ENCODE measurements at places on chromosomes 1 and 21.

DNA sequence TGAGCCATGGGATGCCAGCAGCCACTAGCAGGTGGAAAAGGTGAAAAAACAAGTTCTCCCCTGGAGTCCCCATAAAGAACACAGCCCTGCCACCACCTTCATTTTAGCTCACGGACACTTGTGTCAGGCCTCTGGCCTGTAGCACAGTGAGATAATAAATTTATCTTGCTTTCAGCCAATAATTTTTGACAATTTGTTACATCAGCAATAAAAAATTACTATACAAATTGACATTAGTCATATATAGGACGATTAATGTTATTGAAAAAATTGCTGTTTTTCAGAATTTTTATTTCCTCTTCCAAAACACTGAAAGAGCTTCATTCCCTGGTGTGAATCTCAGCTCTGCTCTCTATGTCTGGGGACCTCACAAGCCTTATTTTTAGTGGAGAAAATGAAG is 152.9 kb upstream of the ETV3 start:
- DNase-seq = no peak

DNA sequence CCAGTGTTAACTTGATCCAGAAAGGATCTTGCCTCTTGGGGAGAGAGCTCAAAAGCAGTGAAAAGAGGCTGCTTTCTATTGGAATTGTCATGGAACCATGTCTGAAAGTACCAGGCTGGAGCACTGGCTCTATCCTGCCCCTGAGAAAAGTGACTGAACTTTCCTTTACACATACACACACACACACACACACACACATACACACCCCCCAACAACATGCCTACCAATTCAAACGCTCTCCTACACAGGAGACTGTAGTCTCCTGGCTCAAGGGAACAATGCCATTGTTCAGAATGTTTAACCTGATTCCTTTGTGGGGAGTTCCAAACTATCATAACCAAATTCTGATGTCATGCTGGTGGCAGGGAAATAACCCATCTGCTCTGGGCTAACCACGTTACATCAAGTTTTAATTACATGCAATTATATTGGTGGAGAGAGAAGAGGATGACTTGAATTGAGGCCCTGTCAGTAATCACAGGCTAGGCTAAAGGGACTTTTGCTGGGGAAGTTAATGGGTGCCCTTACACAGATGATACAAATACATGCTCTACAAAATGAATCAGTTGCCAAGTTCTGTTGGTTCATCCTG is 52.3 kb upstream of the DUSP10 start:
- no peak for DNase-seq

DNA sequence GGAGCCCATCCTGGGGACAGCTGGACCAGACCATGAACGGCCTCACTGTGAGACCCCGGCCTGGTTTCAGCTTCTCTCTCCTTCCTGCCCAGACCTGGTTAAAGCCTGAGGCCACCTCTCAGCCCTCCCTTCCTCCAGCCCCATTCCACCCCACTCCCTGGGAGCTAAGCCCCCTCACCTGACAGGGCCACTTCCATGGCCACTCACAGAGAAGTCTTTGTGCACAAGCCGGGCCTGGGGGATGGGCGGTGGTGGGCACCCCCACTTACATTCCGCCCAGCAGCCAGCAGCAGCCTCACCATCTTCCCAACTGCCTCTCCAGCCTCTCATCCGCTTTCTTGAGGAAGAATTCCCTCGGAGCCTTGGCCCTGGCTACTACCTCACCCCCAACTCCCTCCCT is 40.4 kb downstream of the RHBG start:
- no peak for DNase-seq

- DNase-seq = peak; percentile 38
These were observed 104.0 kb upstream of the HP1BP3 start for GRCh38 chr1:20891091-20891490.

DNA sequence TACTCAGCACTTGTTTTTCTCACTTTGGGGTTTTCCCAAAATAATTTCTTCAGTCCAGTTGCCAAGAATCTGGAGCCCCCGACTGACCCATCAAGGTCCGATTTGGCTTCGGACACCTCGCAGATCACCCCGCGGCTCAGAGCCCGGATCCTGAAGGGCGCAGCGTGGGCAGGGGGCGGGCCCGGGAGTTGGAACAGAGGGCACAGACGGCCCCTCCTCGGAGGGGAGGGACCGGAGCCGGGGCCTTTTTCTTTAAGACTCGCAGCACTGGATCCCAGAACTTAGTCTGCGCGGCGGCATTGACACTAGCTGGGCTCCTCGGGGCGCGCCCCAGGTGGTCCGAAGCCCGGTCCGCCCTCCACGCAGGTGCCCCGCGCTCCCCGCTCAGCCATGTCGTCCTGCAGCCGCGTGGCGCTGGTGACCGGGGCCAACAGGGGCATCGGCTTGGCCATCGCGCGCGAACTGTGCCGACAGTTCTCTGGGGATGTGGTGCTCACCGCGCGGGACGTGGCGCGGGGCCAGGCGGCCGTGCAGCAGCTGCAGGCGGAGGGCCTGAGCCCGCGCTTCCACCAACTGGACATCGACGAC is at the start of gene CBR3:
CBR3 (plus strand) TSS at position 277 of the 588 bp plus-strand sequence; CDS start at position 391, 114 bp downstream.
- peak; percentile 50 for DNase-seq

GRCh38 chr1:193366764-193367507 is 180.5 kb upstream of the B3GALT2 start:
- no peak for DNase-seq

Measured in LHCN-M2 (cell line).